ENCODE measurements at places on chromosomes 13 and 19.

- no peak for DNase-seq
Measured at GRCh38 chr19:28542394-28543243, 670.3 kb downstream of the UQCRFS1 start.

- no peak for DNase-seq
Measured at GRCh38 chr13:79403113-79403512, 2.9 kb downstream of the RBM26 start.

DNA sequence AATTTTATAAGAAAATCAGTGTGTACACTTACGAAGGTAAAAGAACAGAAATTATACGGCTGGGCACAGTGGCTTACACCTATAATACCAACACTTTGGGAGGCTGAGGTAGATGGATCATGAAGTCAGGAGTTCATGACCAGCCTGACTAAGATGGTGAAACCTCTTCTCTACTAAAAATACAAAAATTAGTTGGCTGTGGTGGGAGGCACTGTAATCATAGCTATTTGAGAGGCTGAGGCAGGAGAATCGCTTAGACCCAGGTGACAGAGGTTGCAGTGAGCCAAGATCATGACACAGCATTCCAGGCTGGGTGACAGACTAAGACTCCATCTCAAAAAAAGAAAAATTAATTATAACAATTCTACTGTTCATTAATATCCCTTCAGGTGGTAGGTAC lies 151.9 kb downstream of the ZNF737 start:
- no peak for DNase-seq

DNA sequence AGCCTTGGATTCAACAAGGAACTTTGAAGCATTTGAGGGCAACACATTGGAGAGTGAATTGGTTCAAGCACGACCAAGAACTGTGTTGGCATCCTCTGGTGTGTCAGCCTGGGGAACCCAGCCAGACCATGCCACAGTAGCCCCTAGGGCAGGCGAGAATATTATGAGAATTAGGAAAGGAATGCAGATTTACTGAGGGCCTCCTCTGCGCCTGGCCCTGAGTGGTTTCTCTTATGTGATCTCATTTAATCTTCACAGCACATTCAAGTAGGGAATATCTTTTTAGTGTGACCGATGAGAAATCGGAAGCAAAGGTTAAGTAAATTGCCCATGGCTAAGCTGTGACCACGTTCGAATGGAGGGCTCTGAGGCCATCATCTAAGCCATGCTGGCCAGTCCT lies 15.3 kb upstream of the ERICH6B start:
- no peak for DNase-seq

GRCh38 chr13:114140906-114141250 lies 8.5 kb upstream of the RASA3 start:
- no peak for DNase-seq

- DNase-seq = no peak
Measured at GRCh38 chr13:35810321-35810720, 320.9 kb downstream of the DCLK1 start.

DNA sequence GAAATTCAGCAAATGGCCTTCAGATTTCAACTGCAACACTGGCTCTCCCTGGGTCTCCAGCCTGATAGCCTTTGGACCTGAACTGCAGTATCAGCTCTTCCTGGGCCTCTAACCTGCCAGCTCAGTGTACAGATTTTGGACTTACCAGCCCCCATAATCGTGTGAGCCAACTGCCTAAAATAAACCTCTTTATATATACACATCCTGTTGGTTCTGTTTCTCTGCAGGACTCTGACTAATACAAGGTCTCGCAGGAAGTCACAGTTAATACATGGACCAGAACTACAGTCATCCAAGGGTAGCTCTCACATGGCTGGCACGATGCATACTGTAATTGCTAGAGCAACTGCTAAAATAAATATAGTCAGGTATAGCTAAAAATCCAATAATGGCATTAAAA lies 85.1 kb downstream of the KATNAL1 start:
- DNase-seq = no peak

GRCh38 chr13:42113478-42113877 lies 65.0 kb downstream of the DGKH start:
- no peak for DNase-seq

GRCh38 chr19:2557093-2557440 lies 81.1 kb downstream of the GADD45B start:
- no peak for DNase-seq

GRCh38 chr13:107373551-107373950 lies 805.6 kb upstream of the ARGLU1 start:
- DNase-seq = no peak

DNA sequence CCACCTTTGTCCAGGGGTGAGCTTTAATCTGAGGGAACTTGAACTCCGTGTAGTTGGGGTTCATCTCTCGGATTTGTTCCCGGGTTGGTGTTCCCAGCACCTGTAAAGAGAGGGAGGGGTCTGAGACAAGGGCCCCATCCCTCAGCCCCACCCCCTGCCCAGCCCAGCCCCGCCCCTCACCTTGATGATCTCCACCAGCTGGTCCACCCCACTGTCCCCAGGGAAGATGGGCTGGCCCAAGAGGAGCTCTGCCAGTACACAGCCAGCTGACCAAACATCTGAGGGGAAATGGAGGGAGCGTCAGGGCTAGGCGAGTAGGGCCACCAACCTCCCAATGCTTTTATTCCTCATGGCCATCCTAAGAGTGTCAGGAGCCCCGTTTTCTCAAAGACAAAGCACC lies 9.3 kb downstream of the GSK3A start:
- DNase-seq = no peak

- DNase-seq = no peak
Measured at GRCh38 chr13:41137951-41138350, 5.3 kb upstream of the KBTBD6 start.

DNA sequence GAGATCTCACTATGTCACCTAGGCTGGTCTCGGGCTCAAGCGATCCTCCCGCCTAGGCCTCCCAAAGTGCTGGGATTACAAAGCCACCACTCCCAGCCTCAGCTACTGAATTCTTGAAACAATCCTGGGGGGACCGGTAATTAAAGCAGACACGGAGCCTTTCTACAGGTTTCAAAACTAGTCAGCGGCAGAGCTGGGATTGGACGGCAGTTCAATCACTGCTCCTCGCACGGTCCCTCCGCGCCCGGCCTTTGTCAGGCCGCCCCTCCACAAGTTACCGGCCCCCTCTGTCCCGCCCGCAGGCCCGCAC lies 229 bp downstream of the BORCS8 start:
- no peak for DNase-seq

DNA sequence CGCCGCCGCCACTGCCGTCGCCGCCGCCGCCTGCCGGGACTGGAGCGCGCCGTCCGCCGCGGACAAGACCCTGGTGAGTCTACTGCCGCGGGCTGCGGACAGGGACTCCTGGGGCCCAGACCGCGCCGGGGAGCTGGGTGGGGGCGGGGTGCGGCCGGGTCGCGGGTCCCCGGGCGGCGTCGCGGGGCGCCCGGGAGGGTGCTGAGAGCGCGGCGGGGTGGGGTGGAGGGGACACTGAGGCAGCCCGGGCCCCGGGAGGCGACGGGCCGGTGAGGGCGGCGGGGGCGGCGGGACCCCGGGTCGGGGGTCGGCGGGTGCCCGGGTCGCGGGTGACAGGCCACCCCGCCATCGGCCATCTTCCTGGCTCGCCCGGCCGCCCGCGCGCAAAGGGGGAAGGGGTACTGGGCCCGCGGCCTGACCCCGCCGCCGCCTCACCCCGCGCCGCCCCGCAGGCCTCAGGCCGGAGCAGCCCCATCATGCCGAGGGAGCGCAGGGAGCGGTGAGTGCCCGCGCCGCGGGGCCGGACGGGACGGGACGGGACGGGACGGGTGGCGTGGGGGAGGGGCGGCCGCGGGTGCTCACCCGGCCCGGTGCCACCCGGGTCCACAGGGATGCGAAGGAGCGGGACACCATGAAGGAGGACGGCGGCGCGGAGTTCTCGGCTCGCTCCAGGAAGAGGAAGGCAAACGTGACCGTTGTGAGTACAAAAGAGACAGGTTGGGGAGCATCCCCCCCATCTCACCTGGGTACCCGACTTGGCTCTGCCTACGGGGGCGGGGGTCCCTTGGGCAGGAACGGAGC lies 489 bp downstream of the CCNE1 start:
- no peak for DNase-seq

DNA sequence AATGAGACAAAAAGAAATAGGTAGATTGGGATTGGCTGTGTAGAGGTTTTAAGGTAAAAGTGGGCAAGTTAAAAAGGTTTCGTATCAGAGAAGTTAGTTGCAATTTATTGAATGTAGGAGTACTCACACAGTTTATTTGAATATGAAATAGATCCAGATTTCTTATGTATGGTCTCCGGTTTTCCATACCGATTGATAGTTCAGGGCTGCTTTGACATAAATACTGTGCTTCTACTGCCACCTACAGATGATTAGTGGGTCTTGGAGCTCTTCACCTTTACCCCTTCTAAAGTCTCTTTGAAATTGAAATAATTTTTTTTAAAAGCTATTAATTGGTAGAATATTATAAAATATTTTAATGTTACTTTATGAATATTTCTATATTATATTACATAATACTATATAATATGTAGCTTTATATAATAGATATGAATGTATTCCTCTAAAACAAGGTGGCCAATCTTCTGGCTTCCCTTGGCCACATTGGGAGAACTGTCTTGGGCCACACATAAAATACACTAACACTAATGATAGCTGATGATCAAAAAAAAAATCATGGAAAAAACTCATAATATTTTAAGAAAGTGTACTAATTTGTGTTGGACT lies 7.7 kb upstream of the GPR18 start:
- DNase-seq = no peak

DNA sequence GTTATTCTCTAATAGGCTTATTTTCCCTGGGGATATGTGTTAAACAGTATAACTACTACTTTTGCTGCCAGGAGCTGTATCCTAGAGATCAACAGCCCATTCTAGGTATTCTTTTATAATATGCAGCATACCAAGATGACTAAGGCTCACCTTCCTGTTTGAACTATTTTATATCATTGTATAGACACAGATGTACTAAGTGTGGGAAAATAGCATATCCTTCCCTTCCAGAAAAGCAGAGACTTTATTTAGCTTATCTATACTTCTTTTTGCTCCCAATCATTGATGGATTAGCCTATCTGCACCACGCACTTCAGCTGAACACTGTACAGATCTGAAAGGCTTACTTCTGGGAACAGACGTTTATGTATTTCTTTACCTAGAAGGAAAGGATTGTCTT lies 82.6 kb downstream of the MAB21L1 start:
- DNase-seq = no peak

GRCh38 chr19:30174791-30175190 lies 197.4 kb upstream of the ZNF536 start:
- DNase-seq = no peak

GRCh38 chr13:30371649-30372265 lies 50.5 kb upstream of the UBE2L5 start:
- peak; percentile 34 for DNase-seq

DNA sequence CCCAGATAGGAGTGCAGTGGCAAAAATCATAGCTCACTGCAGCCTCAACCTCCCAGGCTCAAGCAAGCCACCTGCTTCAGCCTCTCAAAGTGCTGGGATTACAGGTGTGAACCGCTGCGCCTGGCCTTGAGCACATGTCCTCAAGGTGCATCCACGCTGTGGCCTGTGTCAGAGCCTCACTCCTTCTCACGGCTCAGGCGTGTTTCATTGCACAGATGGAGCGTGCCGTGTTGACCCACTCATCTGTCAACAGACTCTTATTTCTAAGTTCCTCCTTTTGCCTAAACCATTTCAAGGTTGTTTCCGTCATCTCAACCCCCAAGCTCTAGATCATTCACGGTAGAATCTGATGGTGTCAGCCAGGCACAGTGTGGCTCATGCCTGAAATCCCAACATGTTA lies 28.2 kb downstream of the ATP8B3 start:
- no peak for DNase-seq

DNA sequence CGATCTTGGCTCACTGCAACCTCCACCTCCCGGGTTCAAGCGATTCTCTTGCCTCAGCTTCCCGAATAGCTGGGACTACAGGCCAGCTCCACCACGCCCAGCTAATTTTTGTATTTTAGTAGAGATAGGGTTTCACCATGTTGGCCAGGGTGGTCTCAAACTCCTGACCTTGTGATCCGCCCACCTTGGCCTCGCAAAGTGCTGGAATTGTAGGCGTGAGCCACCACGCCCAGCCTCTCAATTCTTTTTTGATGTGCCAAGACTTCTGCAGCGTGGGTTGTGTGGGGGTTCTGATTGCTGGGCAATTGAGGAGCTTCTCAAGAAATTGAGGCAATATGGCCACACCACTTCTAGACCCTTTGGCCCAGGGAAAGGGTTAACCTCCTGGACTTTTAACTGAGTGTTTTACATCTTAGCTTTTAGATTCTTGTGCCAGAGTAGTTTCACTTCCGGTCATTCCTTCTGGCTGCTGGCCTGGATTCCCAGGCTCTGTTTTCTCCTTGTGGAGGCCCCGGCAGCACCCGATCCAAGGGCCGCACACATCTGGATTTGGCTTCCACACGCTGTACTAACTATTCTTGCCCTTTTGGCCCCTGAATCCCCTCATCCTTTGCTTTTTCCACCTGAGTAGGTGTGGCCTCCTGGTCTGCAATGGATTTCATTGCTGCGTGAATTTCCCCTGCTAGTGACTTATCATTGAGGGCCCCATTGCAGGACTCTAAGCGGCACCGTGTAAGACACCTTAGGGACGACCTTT lies 14.7 kb downstream of the SMARCA4 start:
- no peak for DNase-seq

DNA sequence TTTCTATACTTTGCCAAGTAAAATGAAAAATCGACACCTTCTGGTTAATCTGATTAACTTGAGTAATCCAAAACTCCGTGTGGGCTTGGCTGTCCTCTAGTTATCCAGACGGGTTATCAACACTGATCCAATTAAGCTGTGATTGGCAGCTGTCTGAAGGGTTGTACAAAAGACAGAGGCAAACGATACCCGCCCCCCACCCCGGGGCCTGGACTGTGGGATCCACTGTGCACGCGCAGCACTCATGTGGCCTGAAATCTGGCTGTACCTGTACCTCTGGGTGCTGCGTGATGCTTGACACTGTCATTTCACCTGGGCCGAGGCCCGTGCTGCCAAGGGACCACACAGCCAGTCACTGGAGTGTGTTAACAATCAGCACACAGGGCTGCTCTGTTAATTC lies 53.5 kb downstream of the COL4A2 start:
- DNase-seq = no peak

GRCh38 chr19:763869-764268 lies 13.0 kb downstream of the MISP start:
- DNase-seq = no peak

DNA sequence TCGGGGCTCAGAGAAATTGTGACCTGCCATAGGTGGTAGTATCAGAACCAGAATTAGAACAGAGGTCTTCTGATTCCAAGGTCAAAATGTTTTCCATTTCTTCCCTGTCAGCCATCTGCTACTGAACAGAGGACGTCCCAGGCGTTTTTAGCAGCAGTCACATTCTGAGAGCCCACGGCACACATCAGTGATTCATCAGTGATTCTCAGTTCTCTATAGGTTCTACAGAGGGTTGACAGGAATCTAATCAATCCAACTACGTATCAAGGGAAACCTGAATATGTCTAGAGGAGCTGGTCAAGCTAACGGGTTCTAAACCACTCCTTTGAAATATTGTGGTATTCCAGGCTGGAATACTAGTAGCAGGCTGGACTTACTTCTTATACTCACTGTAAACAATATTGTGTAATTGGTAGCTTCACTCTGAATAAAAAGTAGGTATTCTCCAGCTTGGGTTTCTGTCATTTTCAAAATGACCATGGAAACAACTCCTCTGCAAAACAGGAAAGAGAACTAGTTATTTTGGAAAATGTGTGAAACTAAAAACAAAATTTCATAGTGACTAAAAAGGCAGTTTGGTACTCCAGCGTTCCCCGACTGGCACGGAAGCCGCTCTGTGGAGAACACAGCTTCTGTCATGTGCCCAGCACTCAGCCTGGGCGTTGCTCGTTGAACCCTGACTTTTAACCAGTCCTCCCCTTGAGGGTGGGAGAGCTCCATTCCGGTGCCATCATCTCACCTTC lies 43.2 kb downstream of the FLT3 start:
- no peak for DNase-seq

GRCh38 chr13:98343461-98343860 lies 166.4 kb upstream of the RNF113B start:
- DNase-seq = no peak
